ENCODE measurements at places on chromosomes 2 and 18.

GRCh38 chr2:238304116-238304515 is 15.7 kb upstream of the PER2 start:
- DNase-seq = no peak

- DNase-seq = no peak
Measured at GRCh38 chr2:80040226-80040625, 264.3 kb downstream of the LRRTM1 start.

GRCh38 chr18:74638210-74638609 is 40.5 kb downstream of the ZNF407 start:
- DNase-seq = no peak

DNA sequence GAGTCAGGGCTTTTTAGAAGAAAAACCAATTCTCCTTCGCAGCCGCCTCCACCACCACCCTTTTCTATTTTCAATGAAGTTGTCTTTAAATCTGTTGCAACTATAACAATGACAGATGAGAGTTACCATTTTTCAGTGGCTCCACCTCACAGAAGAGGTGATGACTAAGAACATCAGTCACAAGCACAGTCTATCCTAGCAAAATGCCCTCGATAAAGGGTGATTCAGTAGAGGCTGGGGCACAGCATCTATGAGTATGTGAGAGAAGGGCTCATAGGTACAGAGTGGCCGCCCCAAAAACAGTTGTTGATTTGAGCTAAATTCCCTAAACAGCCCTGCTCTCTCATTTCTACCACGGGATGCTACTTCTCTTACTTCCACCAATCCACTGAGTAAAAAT is 310.8 kb upstream of the MGAT5 start:
- DNase-seq = no peak

GRCh38 chr2:98508709-98509066 is 64.0 kb downstream of the INPP4A start:
- peak; percentile 68 for DNase-seq

GRCh38 chr2:120396013-120396860 is 50.3 kb downstream of the INHBB start:
- DNase-seq = no peak

DNA sequence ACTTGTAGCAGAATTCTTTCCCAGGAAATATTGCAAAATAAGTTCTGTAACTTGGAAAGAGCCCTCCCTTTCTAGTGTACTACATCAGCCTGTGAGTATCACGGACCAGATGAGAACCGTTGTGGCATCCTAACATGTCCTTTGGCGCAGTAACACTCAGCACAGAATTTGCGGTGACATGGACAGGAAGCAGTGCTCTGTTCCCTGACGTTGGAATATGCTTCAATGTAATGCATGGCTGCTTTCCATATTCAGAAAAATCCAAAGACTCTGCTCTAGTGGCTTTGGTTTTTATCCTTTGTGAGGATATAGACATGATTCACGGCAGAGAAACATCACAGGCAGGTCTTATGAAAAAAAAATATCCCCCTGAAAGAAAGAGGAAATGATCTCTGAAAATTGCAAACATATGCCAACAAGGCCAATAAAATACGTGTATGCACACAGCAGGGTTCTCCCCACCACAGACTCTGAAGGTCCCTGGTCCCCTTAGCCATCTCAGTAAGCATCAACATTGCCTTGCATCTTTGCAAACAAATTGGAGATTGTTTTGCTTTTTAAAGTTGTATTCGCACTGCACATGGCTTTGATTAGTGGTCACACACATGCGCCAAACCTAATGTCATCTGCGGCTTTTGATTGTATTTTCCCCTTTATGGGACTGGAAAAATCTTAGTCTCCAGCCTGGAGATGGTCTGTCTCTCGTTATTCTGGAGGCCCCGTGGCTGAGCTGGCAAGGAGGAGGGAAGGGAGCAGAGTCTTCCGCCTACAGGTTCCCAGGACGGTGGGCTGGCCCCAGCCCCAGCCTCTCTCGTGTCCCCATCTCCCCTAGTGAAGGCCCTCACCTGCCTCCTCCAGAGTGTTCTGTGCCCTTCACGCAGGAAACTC is 122.9 kb downstream of the COPS8 start:
- no peak for DNase-seq

DNA sequence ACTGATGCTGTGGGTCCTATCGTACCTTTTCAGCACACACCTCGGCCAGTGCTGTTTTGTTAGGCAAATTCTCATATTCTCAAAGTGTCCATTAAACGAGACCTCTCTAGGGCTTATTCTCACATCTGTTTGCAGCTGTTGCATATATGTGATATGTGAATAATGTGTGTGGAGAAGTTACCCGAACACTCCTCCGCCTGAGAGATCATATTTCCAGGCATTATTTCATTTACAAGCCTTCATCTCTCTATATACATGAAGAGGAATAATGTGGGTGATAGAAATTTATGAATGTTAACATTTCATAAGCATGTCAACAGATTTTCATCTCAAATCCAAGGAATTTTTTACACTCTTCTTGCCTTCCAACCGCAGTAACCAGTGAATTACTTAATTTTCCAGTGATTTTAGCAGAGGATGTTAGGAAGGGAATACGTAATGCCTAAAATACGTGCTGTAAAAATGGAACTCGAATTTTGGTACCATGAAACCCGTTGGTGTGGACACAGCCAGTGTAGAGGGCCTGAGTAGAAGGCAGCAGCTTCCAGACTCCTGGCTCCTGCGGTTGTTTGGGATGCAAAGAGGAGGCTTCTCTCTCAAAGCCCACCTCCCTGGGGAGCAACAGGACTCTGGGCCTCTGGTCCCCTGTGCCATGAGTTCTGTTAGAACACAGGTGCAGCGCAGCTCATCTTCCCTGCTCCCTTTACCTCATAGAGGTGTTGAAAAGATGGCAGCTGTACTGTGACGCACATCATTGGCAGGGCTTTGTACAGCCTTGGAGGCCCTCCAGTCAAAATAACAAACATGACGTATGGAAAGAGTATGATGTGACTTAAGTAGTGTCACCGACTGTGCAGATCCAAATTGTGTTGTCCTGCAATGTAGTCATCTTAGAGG is 280.1 kb downstream of the NEDD4L start:
- no peak for DNase-seq

GRCh38 chr2:64797881-64798575 is 144.3 kb upstream of the SERTAD2 start:
- no peak for DNase-seq

DNA sequence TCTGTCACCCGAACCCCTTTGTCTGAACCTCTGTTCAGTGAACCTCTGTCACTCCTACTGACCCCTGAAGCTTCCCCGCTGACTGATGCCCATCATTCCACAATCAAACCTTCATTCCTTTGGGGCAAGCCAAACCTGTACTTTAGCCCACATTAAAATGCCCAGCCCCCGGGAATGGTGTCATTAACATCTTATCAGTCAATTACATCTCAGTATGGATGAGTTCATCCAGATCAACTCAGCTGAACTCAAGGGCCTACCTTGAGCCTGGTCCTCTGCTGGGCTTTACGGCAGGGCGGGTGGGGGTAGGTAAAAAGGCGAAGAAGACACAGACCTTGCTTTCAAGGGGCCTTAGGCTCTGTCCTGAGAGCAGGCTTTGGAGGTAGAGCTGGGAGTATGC is 154.4 kb upstream of the SMAD2 start:
- DNase-seq = no peak

- no peak for DNase-seq
Measured at GRCh38 chr2:100537918-100538317, 24.9 kb upstream of the PDCL3 start.

DNA sequence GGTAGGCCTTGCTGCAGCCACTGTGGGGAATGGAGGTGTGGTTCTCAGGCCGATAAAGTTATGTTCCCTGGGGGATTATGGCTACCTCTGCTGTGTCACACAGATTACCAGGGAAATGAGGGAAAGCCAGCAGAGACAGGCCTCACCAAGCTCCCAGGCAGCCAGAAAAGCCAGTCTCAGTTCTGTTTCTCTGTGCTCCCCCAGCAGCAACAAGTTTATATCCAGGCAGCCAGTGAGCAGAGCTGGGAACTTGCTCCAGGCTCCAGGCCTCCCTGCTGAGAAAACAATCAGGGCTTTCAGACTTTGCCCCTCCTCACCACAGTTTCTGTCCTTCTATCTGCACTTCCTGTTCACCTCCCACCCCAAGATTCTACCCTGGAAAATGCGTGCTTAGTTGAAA is 596.6 kb upstream of the GYPC start:
- no peak for DNase-seq

DNA sequence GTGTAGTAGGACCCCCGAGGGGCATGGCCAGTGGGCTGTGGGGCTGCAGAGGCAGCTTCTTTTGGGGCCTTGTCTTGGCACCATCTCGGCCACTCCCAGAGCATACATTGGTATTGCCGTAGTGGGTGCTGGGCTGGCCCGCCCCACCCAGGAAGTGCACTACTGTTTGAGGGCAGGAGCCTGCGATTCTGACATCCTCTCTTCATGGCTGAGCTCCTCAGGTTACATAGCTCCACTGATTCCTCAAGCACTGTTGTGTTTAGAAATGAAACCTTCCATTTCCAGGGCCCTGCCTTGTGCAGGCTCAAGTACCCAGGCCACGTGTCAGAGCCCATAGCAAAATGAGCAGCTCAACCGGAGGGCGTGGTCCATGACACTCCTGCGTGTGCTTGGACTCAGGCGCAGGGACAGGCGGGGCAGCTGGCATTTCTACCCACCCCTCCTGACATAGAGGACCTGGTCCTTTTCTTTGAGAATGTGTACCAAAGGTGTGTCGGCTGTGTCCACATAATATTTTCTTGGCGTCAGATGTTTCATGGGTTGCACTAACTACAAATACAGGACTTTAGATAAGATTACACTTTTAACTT is 67.9 kb downstream of the DGKD start:
- DNase-seq = peak; percentile 51

DNA sequence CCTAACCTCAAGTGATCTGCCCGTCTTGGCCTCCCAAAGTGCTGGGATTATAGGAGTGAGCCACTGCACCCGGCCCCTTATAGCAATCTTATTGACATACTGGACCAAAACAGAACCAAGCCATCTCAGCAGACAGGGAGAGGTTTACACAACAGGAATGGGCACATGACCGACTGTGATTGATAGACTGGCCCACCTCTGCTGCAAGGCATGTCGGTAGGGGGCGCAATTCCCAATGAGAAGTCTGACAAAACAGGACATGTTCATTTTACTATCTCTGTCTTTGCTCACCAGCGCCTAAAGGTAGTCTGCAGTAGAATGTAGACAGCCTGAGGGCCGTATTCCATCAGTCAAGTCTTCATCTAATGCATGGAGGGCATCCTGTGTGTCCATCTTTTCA is 2.0 kb downstream of the LYPD6B start:
- DNase-seq = peak; percentile 38

DNA sequence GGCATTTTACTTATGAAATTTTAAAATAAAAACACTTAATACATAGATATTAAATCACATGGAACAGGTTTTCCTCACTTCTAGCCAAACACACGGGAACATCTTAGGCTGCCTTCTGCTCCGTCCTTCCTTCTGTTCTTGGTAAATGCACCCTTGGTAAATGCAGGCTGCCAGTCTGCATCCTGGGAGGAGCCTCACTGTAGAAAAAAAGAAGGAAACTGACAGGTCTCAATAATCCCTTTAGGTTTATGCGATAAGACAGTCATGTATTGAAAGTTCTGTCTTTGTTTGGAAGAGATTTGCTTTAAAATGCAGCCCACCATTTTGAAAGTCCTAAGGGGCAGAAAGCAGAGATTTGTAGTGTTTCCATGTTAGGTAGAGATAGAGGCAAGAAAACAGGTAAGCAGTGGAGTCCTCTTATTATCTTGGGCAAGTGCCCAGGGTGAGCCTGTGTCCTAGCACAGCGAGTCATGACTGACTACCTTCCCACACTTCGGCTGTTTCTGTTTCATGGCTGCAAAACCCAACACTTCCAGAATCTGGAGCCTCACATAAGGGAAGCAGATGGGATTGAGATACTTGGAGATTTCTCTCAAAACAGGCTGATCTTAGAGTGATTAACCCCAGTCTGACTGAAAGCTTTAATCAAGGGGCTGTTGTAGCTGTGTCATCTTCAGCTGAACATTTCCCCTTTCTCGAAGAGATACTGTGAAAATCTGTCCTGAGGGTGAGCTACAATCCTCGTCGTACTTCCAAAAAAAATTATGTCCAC is 131.4 kb upstream of the MAP3K20 start:
- no peak for DNase-seq

DNA sequence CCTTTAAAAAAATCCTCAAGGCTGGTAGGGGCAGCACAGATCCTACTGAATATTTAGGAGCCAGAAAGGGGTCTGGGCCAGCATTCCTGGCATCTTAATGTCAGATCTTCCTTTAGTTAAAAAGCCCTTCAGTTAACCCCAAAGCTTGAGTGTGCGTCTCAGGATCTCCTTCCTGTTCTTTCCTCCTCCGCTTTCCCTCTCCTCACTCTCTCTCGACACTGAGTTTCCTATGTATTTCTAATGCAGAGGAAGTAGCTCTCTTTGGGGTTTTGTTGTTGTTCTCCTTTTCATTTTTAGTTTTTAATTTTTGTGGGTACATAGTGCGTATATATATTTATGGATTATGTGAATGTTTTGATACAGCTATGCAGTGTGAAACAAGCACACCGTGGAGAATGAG is 109.9 kb upstream of the COPS8 start:
- DNase-seq = no peak

- no peak for DNase-seq
Measured at GRCh38 chr2:109637749-109638570, 23.8 kb downstream of the SOWAHC start.

GRCh38 chr2:1563084-1563857 is 150.0 kb downstream of the TPO start:
- DNase-seq = no peak

DNA sequence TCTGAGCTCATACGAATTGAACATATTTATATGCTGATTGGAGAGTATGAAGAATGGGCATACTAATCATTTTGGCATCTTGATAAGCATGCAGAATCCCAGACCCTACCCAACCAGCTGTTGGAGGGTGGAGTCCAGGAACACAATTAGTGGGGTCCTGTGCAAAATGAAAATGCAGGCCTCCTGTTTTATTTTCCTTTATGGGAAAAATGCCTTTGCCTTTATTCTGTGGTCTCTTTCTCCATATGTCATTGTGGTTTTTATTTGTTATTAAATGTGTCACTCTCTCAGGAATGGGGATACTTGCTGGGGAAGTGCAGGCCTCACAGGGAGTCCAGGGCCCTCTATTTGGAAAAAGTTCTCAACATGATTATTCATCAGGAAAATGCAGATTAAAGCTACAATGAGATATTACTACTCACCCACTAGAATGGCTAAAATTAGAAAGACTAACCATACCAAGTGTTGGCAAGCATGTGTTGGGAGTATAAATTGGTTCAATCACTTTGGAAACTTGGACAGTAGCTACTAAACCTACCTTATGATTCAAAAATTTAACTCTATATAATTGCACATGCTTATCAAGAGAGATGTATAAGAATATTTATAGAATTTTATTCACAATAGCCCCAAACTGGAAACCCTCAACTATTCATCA is 223.1 kb upstream of the FBXO11 start:
- no peak for DNase-seq
